Stimulated activated naive CD4-positive, alpha-beta T cell (primary cell): ENCODE measurements at places on chromosomes 2 and 18.

DNA sequence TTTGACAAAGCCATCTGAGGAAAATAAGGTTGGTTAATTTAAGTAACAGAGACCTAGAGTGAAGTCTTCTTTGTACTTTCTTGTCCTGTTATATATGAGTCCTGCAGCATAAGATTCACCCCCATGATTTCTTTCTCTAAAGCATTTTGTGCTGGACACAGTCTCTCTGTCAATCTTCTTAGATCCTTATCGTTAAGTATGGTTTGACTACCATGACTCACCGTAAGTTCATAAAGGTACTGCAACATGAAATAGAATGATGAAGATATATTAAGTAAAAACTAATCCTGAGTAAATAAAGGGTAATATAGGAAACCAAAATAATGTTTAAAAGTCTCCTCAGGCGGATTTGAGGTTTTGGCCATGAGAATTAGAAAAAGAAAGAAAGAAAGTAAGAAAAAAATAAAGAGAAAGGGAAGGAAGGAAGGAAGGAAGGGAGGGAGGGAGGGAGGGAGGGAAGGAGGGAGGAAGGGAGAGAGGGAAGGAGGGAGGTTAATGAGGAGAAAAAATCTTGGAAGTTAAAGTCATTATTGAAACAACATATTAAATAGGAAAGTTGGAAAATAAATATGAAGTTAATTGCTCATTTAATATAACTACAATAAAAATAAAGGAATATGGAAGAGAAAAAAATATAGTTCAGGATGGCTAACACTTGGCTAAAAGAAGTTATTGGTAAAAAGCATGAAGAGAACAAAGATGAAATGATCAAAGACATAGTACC lies 980.3 kb upstream of the CDH2 start:
- DNase-seq, result no peak

- no peak for DNase-seq
Observed at GRCh38 chr2:101273056-101273455, 20.4 kb downstream of the CNOT11 start.

DNA sequence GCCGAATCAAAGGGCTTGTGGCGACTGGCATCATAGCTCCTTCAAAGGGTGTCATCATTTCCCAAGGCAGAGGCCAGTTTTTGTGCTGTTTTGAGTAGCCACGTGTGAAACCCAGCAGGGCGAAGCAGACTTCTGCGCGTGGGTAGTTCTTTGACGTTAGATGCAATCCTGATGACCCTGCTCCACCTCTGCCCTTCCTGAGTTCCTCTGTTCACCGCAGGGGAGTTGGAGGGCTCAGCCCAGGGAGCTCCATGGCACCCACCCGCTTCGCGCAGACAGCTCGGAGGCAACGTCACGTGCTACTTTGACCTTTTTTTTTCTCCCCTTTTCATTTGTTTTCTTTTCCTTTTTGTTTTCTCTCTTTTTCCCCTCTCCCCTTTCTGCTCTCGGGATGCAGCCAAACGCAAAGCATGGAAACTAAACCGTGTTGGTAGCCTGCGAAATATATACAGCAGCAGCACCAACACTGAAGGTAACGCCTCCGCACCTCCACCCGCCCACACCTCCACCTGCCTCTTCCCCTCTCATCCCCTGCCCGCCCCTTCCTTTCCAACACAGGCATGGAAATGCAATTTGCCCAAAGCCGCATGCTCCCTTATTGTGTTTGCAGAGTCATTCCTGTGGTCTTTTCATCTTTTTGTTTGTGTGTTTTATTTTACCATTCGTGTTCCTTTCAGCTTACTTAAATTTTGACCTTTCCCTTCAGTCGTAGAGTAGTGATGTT lies 153.6 kb downstream of the GBX2 start:
- no peak for DNase-seq

DNA sequence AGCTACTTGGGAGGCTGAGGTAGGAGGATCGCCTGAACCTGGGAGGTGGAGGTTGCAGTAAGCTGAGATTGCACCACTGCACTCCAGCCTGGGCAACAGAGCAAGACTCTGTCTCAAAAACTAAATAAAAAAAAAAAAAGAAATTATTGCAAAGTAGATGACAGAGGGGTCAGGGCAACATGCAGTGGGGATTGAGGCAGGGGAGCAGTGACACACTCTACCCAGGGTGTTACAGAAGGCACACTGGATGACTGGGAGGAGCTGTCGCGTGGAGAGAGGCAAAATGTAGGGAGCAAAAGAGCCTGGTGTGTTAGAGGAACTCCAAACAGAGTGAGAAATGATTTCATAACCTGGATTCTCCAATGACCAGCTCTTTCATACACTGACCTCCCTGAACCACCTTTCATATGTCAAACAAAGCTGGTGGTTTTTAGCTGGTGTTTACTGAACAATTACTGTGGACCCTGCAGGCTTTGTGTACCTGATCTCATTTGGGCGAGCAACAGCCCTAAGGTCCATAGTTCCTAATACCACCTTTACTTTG lies 22.1 kb downstream of the FBXO41 start:
- DNase-seq, result no peak

DNA sequence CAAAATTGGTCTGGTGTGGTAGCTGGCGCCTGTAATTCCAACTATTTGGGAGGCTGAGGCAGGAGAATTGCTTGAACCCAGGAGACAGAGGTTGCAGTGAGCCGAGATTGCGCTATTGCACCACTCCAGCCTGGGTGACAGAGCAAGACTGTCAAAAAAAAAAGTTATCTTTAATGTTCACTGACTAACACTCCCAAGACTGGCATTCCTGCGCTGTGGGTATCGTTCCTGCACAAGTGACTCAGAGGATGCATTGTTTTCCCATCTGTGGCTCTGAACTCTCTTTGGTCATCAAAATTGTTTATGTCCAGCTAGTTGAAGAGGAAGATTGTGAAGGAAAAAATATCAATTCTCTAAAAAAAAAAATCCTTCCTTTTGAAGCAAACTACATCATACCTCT lies 539.0 kb downstream of the SOX11 start:
- DNase-seq, result no peak

DNA sequence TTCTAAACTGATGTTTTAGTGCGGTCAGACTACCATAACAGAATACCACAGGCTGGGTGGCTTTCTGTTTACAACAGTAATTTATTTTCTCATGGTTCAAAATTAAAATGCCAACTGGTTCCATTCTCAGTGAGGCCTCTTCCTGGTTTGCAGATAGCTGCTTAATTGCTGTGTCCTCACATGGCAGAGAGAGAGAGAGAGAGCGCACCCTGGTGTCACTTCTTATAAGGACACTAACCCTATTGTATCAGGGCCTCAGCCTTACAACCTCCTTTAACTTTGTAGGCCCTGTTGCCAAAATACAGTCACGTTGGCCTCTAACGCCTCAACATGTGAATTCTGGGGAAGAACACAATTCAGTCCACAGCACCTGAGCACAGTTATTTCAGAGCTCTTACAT lies 37.5 kb upstream of the ZNF385B start:
- DNase-seq, result no peak

DNA sequence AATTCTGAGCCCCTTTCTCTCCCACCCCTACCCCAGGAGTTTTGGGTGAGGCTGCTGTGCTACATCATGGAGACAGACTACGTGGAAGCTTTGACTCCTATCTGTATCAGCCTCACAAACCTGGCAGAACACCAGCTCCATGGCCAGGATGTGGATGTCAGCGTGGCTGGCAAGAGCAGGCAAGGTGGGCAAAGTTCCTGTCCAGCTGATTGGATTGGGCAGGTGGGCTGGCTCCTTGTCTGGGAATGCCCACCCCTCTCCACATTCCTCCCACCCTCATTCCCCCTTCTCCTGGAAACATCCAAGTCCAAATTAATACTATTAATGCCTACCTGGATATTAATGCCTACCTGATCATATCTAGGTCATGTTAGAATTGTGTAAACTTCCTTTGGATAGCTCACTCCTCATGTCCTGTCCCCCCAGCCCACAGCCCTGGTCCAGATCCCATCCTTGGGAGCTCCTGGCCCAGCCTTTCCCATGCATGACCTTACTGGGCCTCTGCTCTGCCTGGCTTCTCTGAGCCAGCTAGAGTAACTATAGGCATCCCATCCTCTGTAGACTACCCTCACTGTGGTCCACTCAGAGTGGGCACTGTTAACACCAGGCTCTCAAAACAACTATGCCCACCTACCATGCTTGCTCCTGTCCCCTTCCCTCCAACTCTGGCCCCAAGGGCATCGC lies 24.1 kb downstream of the MROH2A start:
- no peak for DNase-seq

DNA sequence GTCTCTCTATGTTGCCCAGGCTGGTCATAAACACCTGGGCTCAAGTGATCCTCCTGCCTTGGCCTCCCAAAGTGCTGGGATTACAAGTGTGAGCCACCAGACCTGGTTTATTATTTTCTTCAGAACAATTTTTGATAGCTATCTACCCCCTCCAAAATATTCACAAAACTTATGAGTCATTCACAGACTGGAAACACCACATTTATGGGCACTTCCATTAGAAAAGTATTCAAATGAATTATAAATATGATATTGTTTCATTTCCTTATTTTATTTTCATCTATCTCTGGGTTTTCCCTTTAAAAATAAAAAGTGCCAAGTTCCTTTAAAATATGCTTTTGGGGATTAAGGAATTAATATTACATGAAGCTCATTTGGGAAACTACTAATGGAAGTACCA lies 58.8 kb upstream of the MSTN start:
- DNase-seq, result no peak

DNA sequence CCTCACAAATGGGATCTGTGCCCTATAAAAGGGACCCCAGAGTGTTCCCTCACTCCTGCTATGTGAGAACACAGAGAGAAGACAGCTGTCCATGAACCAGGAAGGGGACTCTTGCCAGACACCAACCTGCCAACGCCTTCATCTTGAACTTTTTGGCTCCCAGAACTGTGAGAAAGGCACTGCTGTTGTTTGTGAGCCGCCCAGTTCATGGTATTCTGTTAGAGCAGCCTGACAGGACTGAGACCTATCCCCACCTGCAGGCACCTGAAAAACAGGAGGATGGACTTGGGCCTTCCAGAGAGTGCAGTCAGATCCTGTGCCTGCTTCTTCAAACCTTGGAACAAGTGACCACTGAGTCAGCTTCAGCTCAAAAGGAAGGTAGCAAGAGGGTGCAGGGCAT lies 51.4 kb downstream of the CRACDL start:
- no peak for DNase-seq

- DNase-seq, result no peak
Observed at GRCh38 chr2:10481666-10482157, 33.6 kb upstream of the ODC1 start.

GRCh38 chr2:2325516-2325915 lies 5.6 kb downstream of the MYT1L start:
- no peak for DNase-seq

- no peak for DNase-seq
Observed at GRCh38 chr18:14921031-14921430, 173.1 kb downstream of the ANKRD30B start.

DNA sequence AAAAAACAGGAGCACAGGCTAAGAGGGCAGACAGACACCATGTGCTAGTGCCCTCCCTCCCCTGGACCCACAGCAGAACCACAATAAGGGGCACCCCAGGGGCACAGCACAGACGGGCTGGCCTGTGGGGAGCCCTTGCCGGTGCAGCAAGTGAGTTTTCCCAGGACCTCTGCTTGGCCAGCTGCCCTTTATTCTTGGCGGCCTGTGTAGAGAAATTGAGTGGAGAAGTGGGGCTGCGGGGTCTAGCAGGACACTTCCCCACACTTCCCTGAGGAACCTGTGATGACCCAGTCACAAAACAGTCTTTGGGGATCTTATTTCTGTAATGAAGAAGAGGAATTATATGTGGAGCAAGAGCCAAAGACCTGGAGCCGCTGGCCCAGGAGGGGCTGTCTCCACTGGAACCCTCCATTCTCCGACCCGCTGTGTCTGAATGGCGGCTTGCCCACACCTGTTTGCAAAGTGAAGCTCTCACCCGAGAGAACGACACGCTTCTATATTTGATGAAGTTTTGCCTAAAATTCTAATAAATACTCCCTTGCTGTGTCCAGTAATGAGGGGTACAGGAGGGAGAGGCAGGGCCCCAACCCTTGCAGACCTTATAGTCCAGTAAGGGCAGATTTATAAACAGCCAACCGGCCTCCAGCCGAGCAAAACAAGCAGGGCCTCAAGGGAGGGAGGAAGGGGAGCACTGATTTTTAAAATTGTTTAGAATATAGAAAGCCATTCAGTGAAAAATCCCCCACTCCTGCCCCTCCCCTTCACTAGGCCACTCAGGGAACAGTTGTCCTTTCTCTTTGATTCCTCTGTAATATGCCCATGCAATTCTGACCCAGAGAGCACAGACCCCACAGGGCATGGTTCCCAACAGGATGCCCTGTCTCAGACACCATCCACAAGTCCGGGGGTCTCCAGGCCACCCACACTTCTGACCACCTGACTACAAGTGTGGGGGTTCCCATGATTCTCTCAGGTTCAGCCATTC lies 44.7 kb upstream of the SNED1 start:
- no peak for DNase-seq

DNA sequence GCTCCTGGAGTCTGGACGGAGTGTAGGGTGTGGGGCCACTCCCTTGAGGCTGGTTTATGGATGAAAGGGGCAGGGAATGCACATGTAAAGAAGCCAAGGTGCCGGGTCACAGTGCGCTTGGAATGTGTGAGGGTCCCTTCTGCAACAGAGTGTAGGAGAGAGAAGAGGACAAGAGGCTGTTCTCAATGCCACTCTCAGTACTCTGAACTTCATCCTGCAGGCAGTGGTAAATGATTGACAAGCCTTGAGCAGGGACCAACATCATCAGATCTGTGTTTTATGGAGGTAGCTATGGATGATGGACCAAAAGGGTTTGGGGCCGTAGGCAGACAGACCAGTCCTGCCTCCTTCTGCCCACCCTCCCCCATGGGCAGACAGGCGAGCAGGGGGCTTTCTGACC lies 7.2 kb upstream of the ALKAL2 start:
- DNase-seq, result no peak

DNA sequence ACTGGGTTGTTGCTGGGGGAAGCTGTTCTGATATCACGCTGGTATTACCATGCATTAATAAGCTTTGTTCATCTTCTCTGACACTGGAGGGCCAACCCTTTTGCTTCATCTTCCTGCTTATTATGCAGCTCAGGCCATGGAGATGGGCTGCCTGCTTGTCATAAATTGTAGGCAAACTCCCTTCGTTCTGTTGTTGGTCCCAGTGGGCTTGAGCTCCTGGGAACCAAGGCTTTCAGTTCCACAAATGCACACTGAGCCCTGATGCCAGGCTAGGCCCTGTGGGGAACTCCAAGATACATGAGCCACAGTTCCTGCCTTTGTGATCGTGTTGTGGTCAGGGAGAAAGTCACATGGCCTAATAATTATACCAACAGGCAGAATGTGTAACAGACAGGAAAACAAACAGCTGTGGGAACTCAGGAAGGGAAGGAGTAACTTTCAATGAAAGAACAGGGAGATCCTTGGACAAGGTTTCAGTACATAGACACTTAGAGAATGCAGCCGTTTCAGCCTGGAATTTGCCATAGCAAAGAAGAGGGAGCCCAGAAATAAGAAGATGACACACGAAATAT lies 49.0 kb upstream of the BCL2L11 start:
- no peak for DNase-seq

- no peak for DNase-seq
Observed at GRCh38 chr2:133476286-133476685, 92.0 kb downstream of the NCKAP5 start.

- DNase-seq, result no peak
Observed at GRCh38 chr2:65576861-65577601, 144.6 kb upstream of the SPRED2 start.
